GM12865 (cell line): ENCODE measurements at places on chromosomes 2 and 18.

DNA sequence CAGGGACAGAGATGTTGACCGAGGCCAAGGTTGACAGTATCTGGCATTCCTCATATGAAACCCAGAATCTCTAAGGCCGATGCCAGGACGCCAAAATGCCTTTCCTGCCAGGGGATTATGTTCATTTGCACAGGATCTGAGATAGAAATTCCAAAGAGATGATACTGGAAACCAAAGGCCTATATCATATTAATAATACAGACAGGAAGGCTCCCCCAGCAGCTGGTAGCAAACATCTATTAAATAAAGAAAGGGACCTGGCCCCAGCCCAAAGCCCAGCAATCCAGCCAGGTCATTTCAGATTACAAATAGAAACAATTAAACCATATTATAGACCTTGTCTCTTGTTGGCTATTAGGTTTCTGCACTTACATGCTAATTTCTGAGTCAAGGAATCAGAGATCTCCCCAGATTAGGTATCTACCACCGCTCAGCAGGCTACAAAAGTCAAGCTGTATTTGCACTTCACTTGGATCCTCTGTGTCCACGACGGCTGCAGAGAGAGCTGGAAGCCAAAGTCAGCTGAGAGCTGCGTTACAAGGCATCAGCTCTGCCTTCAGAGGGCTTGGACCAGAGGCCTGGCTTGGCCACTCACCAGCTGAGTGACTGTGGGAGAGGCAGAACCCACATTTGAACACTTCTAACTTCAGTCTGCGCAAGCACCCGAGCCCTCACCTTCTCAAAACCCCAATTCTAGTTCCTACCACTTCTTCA lies 269.3 kb upstream of the SIX2 start:
- no peak for DNase-seq

GRCh38 chr2:71705171-71705960 lies 252.0 kb downstream of the DYSF start:
- no peak for DNase-seq

DNA sequence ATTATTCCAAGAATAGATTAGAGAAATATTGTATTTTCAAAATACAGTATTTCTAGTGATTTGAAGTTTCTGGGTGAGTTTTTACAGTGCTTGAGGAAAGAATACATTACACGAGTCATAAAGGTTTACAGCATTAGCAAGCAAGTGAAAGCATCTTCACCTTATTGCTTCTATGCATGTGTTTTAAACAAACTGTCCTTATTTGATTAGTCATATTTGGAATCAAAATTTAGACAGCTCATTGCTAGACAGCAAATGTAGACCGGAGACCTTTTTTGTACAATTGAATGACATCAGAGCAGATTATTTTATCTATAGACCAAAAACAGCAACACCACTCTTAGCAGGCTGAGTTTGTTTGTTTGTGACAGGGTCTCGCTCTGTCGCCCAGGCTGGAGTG lies 69.2 kb downstream of the FAM161A start:
- DNase-seq = no peak

DNA sequence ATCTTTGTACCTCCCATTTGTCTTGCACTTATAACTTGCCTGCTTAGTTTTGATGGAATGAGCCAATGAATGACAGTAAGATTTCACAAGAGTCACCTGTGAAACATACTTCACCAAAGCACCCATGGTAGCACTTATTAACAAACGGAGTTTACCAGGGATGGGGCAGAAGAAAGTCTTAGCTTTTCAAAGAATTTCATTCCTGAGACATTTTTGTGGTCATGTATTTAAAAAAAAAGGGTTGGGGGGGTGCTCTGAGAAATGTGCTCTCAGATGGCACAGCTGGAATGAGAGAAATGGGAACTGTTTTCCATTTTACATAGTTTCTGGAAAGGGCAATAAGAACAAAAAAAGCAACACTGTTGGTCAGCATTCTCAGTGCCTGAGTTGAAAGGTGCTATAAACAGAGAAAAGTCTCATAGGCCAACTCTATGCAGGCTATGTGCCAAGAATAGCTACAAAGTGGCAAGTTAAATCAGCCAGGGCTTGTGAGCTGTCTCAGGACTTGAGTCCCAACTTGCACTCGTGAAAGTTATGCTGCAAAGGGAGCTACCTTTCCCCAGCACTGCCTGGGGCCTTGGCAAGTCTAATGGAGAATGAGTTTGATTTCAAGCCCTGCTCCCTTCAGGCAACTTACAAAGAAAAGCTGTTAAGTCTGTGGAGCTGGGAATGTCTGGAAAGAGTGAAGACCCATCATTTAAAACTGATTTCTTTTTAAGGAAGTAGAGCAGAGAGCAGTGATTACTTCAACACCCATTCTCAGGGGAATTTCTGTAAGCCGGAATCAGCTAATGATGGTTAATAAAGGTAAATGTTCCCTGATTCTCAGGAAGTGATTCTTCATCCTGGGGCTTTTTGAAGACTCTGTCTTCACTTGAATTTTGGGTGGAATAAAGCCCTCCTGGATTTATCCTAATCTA lies 170.6 kb downstream of the SLC8A1 start:
- peak; percentile 64 for DNase-seq

- DNase-seq = peak; percentile 30
Measured at GRCh38 chr18:59123588-59124369, 15.9 kb upstream of the SEC11C start.

DNA sequence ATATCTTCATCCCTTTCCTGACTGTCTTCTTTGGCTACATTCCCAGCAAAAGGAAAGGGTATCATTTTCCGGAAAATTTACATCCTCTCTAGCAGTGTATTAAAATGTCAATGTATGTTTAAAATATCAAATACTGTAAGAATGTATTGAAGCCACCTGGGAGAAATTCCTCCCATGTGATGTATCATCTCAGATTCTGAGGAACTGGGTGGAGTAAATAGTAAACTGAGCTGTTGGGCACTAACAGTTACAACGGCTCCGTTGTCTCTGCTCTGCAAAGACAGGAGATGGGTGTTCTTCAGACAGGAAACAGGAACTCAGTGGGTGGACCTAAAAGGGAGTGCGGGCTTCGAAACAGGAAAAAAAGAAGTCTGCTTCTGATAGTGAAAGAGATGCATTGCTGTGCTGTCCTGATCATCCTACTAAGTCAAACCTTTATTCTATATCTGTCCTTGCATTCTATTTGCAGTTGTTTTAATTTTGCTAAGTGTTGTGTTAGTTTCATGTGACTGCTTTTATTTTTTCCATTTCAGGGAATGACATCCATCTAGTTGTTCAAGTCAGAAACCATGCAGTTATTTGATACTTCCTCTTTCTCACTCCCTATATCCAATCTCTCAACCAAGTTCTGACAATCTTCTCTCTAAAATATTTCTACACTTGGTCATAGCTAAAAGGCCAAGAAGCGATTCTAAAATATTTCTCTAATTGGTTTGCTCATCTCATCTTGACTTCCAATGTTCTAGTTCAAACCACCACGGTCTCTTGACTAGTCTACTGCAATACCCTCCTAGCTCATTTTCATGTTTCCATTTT lies 19.4 kb downstream of the DOK1 start:
- peak; percentile 84 for DNase-seq

- DNase-seq = peak; percentile 81
Measured at GRCh38 chr2:10378189-10378588, 69.9 kb downstream of the ODC1 start.

- no peak for DNase-seq
Measured at GRCh38 chr18:75362435-75362834, 65.1 kb downstream of the SMIM21 start.

GRCh38 chr18:40929399-40929798 lies 1025.6 kb upstream of the PIK3C3 start:
- no peak for DNase-seq

DNA sequence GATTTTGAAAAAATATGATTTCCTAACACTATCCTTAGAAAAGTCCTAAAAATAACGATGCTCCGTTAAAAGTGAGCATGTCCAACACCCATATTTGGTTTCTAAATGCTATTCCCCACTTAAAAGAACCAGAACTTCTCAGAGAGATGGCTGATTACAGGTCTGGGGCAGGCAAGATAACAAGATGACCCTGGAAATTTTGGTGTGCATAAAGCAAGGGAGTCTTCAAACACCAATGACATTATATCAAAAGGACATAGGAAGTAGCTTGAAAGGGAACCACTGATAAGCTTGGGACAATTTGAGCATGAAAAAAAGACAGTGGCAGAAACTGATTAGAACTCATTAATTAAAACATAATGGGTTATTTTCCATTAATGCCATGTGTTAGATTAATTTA lies 17.9 kb downstream of the STK17B start:
- no peak for DNase-seq

- no peak for DNase-seq
Measured at GRCh38 chr2:47455411-47455810, 52.5 kb downstream of the MSH2 start.

- DNase-seq = no peak
Measured at GRCh38 chr2:149156971-149157740, 118.7 kb downstream of the LYPD6B start.

DNA sequence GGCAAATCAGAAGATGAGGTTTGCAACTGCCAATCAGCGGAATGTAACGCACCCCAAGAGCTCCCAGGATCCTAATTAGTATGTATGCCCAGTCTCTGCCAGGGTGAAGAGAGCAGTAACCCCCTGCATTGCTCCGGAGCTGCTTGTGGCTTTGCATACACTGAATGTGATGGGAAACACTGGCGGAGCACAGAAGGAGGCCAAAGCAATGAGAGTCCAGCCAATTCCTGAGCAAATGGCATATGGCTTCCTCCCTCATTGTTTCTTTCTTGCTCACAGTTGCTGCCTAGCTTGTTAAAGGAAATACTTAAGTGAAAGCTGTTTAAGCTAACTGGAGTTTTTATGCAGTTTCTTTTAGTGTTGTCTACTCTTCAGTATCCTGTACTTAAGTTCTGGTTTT lies 343.5 kb upstream of the NT5C1B start:
- DNase-seq = no peak

DNA sequence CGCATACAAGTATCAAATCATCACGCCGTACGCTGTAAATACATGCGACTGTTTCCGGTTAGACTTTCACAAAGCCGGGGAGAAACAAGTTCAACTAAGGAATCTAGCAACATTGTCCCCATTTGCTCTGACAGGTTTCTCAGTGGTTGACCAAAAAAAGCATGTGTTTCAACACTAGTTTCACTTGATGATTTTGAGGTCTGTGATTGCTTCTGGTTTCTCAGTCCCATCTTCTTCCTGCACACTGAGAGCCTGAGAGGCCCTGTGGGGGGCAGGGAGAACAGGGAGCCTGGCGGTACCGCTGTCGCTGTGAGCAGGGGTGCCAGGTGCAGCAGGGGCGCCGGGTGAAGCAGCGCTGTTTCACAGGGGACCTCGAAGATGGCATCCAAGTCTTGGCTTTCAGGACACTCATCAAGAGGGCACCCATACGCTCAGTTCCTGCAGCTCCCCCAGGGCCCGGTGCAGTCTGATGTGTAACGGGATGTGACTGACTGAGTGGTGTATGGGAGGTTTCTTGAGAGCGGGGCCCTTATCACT lies 270.9 kb downstream of the TWIST2 start:
- peak; percentile 22 for DNase-seq

DNA sequence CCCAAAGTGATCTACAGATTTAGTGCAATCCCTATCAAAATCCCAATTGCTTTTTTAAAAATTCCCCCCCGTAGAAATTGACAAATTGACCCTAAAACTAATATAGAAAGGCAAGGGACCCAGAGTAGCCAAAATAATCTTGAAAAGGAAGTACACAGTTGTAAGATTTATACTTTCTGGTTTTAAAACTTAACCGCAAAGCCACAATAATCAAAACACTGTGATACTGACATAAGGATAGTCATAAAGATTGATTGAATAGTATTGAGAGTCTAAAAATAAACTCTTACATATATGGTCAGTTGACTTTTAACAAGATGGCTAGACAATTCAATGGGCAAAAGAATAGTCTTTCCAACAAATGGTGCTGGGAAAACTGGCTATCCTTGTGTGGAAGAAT lies 58.7 kb upstream of the GAREM2 start:
- no peak for DNase-seq

- DNase-seq = no peak
Measured at GRCh38 chr2:175631245-175631623, 370.8 kb downstream of the LNPK start.
